ENCODE measurements at places on chromosomes 16 and 17.
A peak's percentile ranks its signal among the peaks of the same experiment; 100 is the strongest.

DNA sequence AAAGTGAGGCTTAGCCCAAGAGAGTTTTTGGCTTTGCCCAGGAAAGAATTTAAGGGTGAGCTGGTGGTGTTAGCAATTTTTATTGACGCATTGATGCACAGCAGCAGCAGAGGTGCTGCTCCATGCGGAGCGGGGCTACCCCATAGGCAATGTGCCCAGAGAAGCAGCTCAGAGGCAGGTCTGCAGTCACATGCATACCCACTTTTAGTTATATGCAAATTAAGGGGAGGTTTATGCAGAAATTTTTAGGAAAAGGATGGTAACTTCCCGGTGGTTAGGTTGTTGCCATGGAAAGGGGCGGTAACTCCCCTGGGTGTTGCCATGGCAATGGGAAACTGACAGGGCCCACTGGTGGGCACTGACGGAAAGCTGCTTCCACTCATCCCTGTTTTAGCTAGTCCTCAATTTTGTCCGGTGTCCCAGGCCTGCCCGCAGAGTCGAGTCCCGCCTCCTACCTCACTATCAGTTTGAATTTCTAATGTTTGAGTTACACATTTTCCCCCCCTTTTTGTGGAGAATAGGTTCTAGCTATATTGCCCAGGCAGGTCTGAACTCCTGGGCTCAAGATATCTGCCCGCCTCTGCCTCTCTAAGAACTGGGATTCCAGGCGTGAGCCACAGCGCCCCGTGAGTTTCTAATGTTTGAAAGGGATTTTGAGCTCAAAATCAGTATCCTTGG, 10.4 kb upstream of the GJD3 start:
- DNase-seq: no peak

GRCh38 chr16:87956365-87957231, 5.4 kb downstream of the BANP start:
- peak; percentile 61 for DNase-seq

GRCh38 chr16:49338611-49339265, 34.9 kb upstream of the C16orf78 start:
- DNase-seq: no peak

DNA sequence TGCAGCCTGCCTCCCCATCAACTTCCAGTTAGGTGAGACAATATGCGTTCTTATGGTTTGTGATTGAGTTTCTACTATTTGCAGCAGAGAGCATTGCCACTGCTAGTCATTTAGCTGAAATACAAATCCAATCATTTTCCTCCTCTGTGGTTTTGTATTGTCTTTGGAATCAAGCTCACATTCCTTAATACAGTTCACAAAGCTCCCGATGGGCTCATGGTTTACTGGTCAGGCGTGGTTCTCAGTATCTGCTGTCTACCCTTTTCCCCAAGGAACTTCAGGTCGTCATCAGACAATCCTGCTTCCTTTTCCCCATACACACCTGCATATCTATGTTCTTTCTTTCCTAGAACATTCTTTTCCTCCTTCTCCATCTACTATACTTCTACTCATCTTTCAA, 69.6 kb upstream of the GAS7 start:
- DNase-seq: no peak

GRCh38 chr16:56306690-56307533, 115.6 kb downstream of the GNAO1 start:
- DNase-seq: no peak

DNA sequence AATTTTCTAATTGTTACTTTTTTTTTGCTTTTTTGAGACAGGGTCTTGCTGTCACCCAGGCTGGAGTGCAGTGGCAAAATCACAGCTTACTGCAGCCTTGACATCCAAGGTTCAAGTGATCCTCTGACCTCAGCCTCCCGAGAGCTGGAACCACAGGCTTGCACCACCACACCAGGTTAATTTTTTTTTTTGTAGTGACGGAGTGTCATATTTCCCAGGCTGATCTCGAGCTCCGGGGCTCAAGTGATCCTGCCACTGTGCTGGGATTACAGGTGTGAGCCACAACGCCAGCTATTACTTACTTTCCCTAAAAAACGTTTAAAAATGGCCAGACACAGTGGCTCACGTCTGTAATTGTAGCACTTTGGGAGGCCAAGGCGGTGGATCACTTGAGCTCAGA, 6.6 kb downstream of the NPLOC4 start:
- DNase-seq: no peak
